IMR-90 (cell line): ENCODE measurements at places on chromosomes 13 and 19. TPM values are rescaled to one million over a fixed set of nuclear protein-coding genes. Genes with fewer than 3 reads are reported as not detected.

- no peak for DNase-seq
Measured at GRCh38 chr19:46296722-46297461, at the start of gene HIF3A. TSS of gene HIF3A (plus strand) at chr19:46297042. CDS start at chr19:46297077, 35 bp downstream.

DNA sequence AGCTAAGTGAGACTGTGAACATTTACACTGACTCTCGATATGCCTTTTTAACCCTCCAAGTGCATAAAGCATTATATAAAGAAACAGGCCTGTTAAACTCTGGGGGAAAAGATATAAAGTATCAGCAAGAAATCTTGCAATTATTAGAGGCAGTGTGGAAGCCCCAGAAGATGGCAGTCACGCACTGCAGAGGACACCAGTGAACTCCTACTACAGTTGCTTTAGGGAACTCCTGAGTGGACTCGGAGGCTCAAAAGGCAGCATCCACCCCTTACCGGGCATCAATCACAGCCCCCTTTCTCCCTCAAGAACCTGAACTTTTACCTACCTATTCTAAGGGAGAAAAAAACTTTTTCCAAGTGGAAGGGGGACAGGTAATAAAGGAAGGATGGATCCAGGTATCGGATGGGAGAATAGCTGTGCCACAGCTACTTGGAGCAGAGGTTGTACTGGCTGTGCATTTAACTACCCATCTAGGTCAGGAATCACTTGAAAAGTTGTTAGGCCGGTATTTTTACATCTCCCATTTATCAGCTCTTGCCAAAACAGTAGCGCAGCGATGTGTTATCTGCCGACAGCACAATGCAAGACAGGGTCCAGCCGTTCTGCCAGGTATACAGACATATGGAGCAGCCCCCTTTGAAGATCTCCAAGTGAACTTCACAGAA is 80.1 kb downstream of the ZNF486 start:
- no peak for DNase-seq

- DNase-seq = no peak
Measured at GRCh38 chr13:71759651-71760511, 107.1 kb downstream of the DACH1 start.

DNA sequence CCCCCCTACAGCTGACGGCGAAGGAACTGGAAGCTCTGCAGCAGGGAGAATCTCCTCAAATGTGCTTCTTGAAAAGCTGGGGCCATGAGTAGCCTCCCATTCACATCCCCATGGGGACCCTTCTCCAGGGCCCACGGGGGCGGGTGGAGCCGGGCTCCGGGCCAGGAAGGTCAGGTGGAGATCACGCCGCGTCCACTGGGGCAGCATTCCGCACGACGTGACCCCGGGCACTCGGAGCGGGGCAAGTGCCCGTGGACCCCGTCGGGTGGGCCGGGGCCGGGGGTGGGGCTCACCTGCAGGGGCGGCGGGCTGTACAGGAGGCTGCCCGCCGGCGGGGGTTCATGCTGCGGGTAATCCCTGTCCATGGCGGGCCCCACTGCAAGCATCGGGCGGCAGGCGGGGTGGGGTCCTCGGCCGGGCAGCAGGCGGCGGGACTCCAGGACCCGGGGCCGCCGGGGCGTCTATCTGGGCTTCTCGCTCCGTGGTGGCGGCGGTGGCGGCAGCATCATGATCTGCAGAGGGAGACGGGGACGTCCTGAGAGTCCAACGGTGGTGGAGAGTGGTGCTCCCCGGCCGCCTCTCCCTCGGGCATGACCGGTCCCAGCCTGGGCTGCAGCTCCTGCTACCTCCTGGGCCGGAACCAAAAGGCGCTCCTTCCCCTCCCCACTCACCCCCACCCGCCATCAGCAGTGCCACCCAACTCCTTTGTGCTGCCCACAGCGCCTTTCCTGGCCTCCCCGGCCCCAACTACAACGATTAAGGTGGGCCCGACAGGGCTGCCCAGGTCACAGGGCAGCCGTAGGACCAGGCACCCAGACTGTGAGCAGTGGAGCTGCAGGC is 20.0 kb downstream of the SBNO2 start:
- no peak for DNase-seq

GRCh38 chr13:38566519-38566918 is 120.4 kb upstream of the FREM2 start:
- DNase-seq = no peak

GRCh38 chr19:9308091-9308770 is 1.4 kb downstream of the ZNF699 start:
- DNase-seq = no peak

- no peak for DNase-seq
Measured at GRCh38 chr13:78015782-78016181, 97.2 kb upstream of the EDNRB start.

Gene CEACAM4
- not detected in 2 replicates for total RNA-seq
